ENCODE measurements at places on chromosomes 16 and 17.

DNA sequence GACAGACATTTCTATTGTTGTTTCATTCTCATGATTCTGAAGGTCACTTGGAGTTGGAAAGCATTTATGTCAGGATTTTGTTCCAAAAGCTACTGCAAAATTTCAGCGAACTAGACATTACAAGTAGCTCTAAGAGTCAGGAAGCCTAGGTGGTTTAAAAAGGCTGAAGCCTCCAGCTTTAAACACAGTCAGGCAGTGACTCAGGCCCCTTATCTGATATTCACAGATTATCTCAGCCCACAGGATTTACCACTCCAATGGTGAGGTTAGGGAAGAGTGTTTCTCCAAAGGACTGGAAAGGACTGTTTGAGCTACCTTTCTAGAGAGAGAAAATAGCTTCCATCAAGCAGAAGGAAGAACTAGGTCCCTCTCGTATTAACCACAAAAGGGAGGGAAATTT is 624.4 kb upstream of the C16orf82 start:
- DNase-seq = no peak

DNA sequence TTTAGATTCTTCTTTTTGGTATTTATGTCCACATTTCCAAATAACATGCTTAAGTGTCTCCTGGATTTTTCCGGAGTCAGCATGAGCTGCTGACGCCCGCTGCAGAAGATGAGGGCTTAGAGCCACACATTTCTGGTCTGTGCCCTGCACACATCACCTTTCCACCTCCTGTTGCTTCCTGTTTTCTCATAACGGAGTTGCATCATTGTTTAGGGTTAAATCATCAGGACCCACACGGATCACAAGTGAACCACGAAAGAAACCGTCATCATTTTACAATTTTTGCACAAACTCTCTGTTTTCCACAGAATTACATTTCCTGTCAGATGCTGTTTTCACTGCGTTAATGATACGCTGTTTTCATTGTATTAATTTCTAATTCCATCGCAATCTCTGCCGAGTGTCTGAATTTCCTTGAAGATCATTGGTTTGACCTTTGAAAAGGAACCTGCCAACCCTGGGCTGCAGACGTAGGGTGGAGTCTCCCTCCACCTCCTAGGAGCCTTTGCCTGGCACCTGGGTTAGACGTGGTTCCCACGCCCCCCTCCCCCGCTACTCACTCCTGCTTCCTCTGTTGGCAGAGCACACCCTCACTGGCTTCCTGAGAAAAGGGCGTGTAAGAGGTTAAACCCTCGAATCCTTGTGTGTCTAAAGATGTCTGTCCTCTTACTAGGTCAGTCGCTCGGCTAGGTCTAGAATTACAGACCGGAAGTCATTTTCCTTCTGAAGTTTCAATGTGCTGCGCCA is 68.2 kb downstream of the RNF213 start:
- DNase-seq = no peak

DNA sequence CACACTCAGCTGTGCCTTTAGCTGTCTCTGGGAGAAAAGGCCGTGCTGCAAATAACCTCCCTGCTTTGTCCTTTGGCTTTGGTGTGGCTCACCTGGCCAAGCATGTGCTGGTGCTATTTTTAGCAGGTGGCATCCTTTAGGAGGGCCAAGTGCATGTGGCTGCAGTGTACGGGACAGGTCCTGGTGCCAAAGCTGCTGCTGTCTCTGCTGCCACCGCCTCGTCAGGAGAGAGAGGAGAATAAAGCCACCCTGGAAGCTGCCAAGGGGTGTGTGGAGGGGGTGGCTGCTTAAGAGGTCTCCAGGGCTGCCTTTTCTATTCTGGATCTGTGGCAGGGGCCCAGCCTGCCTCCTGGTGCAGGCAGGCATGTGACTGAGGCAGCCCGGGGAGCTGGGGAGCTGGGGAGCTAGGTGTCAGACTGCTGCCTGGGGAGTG is 6.2 kb downstream of the AKAP1 start:
- DNase-seq = no peak

- no peak for DNase-seq
Observed at GRCh38 chr17:49379926-49380325, 17.9 kb upstream of the ZNF652 start.

DNA sequence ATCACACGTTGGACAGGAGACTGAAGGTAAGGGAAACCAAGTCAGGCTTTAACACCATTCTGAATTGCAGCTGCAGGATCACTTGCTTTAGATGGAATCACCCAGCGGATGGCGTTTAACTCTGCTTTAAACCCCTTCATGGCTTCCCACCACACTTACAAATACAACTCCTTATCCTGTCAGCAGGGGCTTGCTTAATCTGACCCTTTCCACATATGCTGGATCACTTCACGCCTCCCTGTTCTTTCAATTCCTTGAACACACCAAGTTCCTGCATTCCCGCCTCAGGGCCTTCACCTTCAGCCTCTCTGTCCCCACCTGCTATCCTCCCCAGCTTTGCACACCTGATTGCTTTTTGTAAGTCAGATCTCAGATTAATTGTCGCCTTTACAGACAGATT is 442.2 kb downstream of the MAF start:
- DNase-seq = no peak

GRCh38 chr16:28298511-28298878 is 6.2 kb downstream of the SBK1 start:
- DNase-seq = no peak

GRCh38 chr16:85686912-85687591 is 1.7 kb downstream of the GINS2 start:
- no peak for DNase-seq

DNA sequence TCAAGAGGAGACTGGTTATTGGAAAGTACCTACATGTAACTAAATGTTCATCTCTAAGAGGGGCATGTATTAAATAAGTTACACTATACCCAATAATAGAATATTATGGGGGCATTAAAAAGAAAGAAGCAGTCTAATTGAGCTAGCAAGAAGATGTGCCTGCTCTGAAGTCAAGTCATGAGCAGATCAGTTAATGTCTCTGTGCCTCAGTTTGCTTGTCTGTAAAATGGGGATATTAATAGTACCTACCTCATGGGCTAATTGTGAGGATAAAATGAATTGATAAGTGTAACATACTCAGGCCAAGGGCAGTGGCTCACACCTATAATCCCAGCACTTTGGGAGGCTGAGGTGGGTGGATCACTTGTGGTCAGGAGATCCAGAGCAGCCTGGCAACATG is 3.0 kb downstream of the CNGB1 start:
- no peak for DNase-seq

GRCh38 chr17:60174035-60174434 is 24.3 kb downstream of the CA4 start:
- DNase-seq = no peak

DNA sequence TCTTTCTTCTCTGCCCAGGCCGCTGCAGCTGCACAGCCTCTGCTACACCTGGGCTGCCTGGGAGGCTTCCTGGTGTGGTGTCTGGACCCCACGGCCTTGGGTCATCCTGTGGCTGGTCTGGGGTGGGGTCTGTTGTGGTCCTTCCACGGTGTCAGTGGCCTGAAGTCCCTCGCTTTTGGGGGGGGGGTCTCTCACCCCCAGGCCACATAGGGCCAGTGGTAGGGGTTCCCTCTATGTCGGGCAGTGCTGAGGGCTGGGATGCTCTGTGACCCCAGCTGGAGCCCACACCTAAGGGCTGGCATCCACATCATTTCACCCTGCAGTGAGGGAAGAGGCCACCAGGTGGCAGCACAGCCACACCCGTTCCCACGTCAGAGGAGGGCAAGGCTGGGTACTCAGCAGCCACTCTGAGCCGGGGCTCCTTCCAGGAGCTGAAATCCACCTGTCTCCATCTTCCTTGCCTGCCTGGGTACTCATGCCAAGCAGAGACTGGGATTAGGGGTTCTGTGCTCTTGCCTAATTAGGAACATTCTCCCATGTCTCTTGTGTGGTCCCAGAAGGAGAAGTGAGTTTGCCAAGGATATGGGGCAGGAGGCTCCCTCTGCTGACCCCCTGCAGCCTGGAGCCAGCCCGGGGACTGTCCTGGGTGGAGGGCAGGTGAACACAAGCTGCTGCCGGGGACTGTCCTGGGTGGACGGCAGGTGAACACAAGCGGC is 13.0 kb downstream of the ENGASE start:
- DNase-seq = no peak

GRCh38 chr17:74712756-74713155 is at the start of gene CD300LF:
Gene CD300LF, minus strand, starts transcription at chr17:74712923. Its CDS starts 57 bp downstream, at chr17:74712866.
- no peak for DNase-seq

DNA sequence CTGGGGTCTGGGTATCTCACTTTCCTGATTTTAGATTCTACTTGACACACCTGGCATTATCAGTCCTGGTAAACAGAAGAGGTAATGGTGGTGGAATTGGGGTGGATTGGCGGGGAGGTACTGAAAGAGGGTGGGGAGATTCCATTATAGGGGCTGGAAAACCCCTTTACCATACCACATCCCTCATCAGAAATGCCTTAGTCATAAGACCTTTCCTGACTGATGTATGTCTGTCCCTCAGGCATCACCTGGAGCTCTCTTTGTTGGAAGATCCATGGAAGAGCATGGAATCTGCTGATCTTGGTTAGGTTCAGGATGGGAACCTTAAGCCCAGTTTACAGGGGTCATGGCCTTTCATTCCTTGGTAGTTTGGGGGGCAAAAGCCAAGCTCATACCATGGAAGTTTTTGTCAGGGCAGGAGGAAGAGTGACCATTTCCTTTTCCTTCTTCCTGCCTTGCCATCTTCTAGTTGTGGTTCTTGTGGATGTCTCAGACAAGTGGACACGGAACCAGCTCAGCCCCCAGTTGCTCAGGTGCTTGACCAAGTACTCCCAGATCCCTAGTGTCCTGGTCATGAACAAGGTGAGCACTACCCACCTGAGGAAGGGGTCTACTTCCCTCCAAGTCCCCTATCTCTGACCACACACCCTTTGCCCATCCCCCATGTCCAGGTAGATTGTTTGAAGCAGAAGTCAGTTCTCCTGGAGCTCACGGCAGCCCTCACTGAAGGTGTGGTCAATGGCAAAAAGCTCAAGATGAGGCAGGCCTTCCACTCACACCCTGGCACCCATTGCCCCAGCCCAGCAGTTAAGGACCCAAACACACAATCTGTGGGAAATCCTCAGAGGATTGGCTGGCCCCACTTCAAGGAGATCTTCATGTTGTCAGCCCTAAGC is 3.3 kb downstream of the ERAL1 start:
- DNase-seq = no peak

DNA sequence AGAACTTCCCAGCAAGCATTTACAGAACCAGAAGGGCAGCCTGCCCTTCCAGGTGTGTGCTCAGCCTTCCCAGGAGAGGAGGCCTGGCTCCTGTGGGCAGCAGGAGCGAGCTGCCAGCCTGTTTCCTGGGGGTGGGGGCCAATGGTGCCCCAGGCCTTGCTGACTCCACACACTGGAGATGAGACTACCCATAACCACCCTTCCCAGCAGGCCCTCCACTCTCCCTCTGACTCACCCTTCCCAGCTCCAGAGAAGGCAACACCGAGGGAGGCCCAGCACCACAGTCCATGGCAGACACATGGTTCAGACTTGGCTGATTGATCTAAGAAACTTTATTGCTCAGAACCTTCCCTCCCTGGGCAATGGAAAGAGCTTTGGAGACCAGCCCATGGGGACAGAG is 1.8 kb upstream of the PRSS53 start:
- DNase-seq = no peak

DNA sequence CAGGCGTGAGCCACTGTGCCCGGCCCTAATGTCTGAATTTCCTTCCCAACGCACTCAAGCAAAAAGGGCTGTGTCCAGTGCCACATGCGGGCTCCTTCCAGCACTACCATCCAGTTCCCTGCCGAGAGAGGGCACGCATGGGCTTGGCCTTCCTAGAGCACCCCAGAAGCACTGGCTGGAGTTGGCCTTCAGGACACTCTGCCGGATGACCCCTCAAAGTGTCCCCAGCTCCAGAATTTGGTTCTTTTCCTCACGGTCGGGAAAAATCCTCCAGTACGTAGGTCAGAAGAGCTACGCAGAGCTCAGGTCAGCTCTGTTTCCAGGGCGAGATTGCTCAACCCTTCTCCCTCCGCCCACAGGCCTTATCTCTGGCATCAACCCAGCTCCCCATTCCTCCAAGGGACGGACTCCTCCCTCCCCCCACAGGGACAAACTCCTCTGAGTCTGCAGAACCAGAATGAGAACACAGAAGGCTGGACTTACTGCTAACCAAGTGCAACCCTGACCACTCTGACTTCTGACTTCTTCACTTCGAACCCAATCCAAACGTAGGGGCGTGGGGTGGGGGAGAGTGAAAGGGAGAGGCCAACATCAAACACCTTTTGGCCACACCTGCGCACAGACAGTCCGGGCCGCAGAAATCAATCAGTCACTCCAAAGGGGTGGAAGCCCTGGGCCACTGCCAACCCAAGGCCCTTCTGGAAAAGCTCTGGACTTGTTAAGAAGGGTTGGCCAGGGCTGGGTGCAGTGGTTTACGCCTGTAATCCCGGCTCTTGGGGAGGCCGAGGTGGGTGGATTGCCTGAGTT is 3.6 kb downstream of the CDC42EP4 start:
- no peak for DNase-seq

GRCh38 chr16:14239791-14240190 is 168.7 kb downstream of the MRTFB start:
- no peak for DNase-seq

DNA sequence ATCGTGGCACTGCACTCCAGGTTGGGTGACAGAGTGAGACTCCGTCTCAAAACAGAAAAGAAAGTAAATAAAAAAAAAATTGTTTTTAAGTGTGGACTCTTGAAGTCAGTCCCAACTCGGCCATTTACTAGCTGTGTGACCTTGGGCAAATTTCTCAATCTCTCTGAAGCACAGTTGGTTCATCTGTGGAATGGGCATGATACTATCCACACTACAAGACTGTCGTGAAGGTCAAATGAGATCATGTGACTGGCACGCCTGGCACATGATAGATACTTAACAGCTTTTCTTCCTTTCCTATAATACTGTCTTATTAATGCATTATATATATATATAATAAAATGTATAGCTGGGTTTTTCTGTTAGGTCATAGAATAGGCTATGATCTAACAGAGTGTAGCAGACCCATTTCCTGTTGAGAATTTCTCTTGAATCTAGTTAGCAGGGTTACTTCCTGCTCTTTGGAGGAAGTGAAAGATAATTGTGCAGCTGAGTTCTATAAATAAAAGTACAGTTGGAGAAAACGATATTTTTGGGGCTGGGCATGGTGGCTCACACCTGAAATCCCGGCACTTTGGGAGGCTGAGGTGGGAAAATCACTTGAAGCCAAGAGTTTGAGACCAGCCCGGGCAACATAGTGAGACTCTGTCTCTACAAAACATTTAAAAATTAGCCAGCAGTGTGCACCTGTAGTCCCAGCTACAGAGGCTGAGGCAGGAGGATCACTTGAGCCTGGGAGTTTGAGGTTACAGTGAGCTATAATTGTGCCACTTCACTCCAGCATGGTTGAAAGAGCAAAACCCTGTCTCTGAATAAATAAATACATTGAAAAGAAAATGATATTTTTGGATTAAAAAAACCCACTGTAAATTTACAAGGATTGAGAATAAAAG is 7.3 kb downstream of the MILR1 start:
- no peak for DNase-seq

GRCh38 chr17:4764595-4764994 is 7.1 kb upstream of the TM4SF5 start:
- DNase-seq = no peak

- no peak for DNase-seq
Observed at GRCh38 chr16:27407133-27407532, 5.2 kb downstream of the IL21R start.

Measured in AG04450 (cell line).